A549 treated with DMSO at 1 μM for 4 hours (cell line): ENCODE measurements at places on chromosomes 2 and 18. TPM values are rescaled to one million over a fixed set of nuclear protein-coding genes. Genes with fewer than 3 reads are reported as not detected.

KCNG2 gene
- total RNA-seq, result not detected in 5 replicates

BUB1 gene
- 40.2 to 51.4 TPM (median 49.8 TPM) in 5 replicates for total RNA-seq

TTC32 gene
- 12.5 to 15.0 TPM (median 14.0 TPM) in 5 replicates for total RNA-seq

REG1A gene
- not detected in 5 replicates for total RNA-seq

MARCO gene
- total RNA-seq, result 0.05 to 0.12 TPM (median 0.08 TPM) in 4 of 5 replicates, not detected in the other

MARCHF4 gene
- total RNA-seq, result 58.8 to 70.6 TPM (median 63.7 TPM) in 5 replicates

TIMM21 gene
- total RNA-seq, result 38.3 to 64.3 TPM (median 63.7 TPM) in 5 replicates

ACMSD gene
- total RNA-seq, result not detected in 5 replicates

DSC2 gene
- total RNA-seq, result 1.2 to 2.0 TPM (median 1.5 TPM) in 5 replicates

GNLY gene
- total RNA-seq, result 0.54 TPM in 1 of 5 replicates, not detected in the others

POTEC gene
- total RNA-seq, result not detected in 5 replicates

FSHR gene
- not detected in 5 replicates for total RNA-seq

FLACC1 gene
- 0.14 to 0.45 TPM in 2 of 5 replicates, not detected in the others for total RNA-seq

ACVR1C gene
- total RNA-seq, result 0.01 to 0.07 TPM in 2 of 5 replicates, not detected in the others

C2orf66 gene
- 0.05 to 0.17 TPM (median 0.12 TPM) in 4 of 5 replicates, not detected in the other for total RNA-seq

OTOS gene
- 0.21 TPM in 1 of 5 replicates, not detected in the others for total RNA-seq

TFCP2L1 gene
- 0.78 to 0.94 TPM (median 0.89 TPM) in 5 replicates for total RNA-seq

PTH2R gene
- 0.06 TPM in 1 of 5 replicates, not detected in the others for total RNA-seq

ZNF396 gene
- total RNA-seq, result 0.65 to 0.91 TPM (median 0.78 TPM) in 5 replicates

EMILIN1 gene
- total RNA-seq, result 0.23 to 0.46 TPM (median 0.31 TPM) in 4 of 5 replicates, not detected in the other

CCDC150 gene
- total RNA-seq, result 4.5 to 6.0 TPM (median 4.9 TPM) in 5 replicates

CCDC141 gene
- total RNA-seq, result not detected in 5 replicates

FRZB gene
- 0.07 to 0.09 TPM in 2 of 5 replicates, not detected in the others for total RNA-seq

THSD7B gene
- total RNA-seq, result not detected in 5 replicates

VAMP8 gene
- 12.9 to 20.2 TPM (median 16.3 TPM) in 5 replicates for total RNA-seq

CTAGE1 gene
- total RNA-seq, result not detected in 5 replicates

LBX2 gene
- 3.5 to 4.6 TPM (median 4.1 TPM) in 5 replicates for total RNA-seq

VIL1 gene
- 0.16 to 0.33 TPM (median 0.18 TPM) in 5 replicates for total RNA-seq

AFG3L2 gene
- total RNA-seq, result 39.1 to 51.3 TPM (median 39.9 TPM) in 5 replicates

TMEM169 gene
- total RNA-seq, result 0.40 to 0.91 TPM (median 0.63 TPM) in 5 replicates

DNAH6 gene
- 0.01 to 0.06 TPM (median 0.02 TPM) in 5 replicates for total RNA-seq

POU3F3 gene
- 0.03 to 0.05 TPM in 2 of 5 replicates, not detected in the others for total RNA-seq

CAPN13 gene
- total RNA-seq, result 0.08 to 0.34 TPM (median 0.10 TPM) in 5 replicates

LRRTM4 gene
- total RNA-seq, result not detected in 5 replicates

KCNF1 gene
- 28.3 to 46.3 TPM (median 36.5 TPM) in 5 replicates for total RNA-seq

SERPINB12 gene
- total RNA-seq, result not detected in 5 replicates

REEP1 gene
- total RNA-seq, result 0.53 to 1.1 TPM (median 0.83 TPM) in 5 replicates

SPC25 gene
- 16.7 to 21.9 TPM (median 20.7 TPM) in 5 replicates for total RNA-seq

DLX1 gene
- total RNA-seq, result 3.6 to 4.2 TPM (median 3.9 TPM) in 5 replicates

RUFY4 gene
- total RNA-seq, result not detected in 5 replicates

KYNU gene
- total RNA-seq, result 304 to 362 TPM (median 328 TPM) in 5 replicates

TMEM182 gene
- total RNA-seq, result 4.8 to 6.3 TPM (median 5.3 TPM) in 5 replicates

CYS1 gene
- 0.65 to 1.7 TPM (median 1.4 TPM) in 5 replicates for total RNA-seq

FSIP2 gene
- total RNA-seq, result not detected in 5 replicates

IL36B gene
- 0.15 to 0.25 TPM (median 0.24 TPM) in 3 of 5 replicates, not detected in the others for total RNA-seq

GALR1 gene
- total RNA-seq, result not detected in 5 replicates

MTERF4 gene
- total RNA-seq, result 24.6 to 34.8 TPM (median 25.9 TPM) in 5 replicates

DCC gene
- total RNA-seq, result not detected in 5 replicates

CFAP65 gene
- 0.09 to 0.19 TPM (median 0.15 TPM) in 5 replicates for total RNA-seq

RAX gene
- total RNA-seq, result not detected in 5 replicates
